ENCODE measurements at places on chromosomes 4 and X.

- DNase-seq = no peak
These were observed 8.9 kb downstream of the DGKQ start for GRCh38 chr4:964346-965025.

DNA sequence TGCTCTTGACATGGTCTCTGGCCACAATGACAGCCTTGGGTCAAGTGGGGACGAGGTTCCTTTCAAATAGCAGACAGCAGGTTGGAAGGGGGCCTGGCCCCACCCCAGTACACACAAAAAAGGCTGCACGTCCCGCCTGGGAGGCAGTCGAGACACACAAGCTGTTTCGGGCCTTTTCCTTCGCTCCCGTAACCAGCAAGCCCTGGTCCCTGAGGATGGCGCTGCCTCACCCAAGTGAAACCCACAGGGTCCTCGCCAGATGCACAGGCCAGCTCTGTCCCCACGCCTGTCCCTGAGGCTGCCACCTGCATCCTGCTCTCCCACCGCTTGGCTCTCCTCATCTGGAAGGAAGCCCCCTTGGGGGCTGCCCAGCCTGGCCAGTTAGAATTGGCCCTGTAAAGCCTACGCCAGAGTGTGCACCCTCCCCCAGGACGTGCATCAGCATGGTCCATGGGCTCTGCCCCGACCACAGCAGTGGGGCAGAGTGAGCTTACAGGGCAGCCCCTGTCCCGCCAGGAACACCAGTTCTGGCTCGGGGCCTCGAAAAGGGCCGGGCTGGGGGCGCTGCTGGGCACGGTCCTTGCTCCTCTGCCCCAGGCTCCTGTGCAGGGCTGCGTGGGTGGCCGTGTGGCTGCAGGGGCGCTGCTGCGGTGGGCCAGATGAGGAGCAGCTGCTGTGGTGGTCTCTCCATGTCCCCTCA lies 2.0 kb downstream of the CPLX1 start:
- no peak for DNase-seq

GRCh38 chrX:14922437-14922836 lies 49.2 kb downstream of the MOSPD2 start:
- DNase-seq = no peak

DNA sequence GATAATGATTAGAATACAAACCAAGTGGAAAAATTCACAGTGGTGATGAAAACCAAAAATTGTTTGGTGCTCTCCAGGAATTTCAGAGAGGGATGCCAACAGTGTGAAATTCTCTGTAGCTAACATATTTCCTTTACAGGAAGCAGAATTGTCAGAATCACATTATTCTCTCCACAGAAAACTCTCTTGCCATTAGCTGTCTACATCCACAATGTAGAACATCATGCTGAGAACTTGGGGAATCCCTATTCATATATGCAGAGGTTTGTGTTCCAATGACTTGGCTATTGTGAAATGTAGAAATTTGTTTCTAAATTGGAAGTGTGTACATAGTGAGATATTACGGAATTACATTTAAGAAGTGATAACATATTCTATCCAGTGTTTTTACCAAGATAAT lies 142.0 kb downstream of the PCDH7 start:
- no peak for DNase-seq

GRCh38 chr4:53646795-53647194 lies 55.5 kb upstream of the LNX1 start:
- DNase-seq = no peak

DNA sequence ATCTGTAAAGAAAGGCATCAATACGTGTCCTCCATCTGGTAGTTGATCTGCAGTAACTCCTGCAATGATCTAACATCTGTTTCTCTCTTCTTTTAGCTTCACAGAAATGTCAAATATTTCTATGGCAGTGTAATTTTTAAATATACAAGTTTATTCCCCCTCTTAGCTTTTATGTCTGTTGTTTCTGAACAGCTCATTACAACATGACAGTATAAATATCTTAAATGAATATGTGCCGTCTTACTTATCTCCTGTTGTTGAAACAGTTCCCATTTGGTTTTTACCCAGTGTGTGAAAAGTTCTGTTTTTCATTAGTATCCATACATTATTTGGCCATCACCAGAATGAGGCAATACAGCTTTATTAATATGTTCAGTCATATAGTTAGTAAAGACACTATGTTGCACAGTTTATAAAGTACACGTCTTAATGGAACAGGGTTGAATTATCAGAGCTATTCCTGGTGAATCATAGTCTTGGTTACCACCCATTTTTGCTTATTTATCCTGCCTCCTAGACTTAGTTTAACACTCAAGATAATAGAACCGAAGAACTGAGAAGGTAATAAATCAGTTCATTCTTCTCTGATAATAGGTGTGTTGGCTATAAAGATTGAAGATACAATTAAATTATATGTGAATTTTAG lies 321.6 kb downstream of the TENM3 start:
- DNase-seq = no peak

- no peak for DNase-seq
These were observed 574.3 kb upstream of the DIPK2B start for GRCh38 chrX:45774961-45775360.

- DNase-seq = no peak
These were observed 236.7 kb downstream of the FAT4 start for GRCh38 chr4:125551466-125551865.

DNA sequence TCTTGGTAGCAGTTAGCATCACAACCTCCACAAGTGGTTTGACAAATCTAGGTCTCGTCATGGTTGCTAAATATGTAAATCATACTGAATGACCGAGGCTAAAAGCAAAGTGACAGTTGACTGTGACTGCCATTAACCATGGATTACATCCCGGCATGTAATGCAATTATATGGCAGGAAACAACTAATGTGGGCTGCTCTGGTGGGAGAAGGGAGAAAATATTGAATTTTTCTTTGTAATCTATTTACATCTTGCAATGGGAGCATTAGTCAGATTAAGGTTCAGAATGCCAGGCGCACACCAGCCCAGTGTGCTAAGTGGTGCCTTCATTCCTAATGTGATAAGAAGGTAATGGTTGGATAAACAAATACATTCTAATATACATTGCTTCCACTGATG lies 35.8 kb downstream of the UNC5C start:
- DNase-seq = no peak

- no peak for DNase-seq
These were observed 23.8 kb upstream of the ARHGAP10 start for GRCh38 chr4:147707892-147708672.

DNA sequence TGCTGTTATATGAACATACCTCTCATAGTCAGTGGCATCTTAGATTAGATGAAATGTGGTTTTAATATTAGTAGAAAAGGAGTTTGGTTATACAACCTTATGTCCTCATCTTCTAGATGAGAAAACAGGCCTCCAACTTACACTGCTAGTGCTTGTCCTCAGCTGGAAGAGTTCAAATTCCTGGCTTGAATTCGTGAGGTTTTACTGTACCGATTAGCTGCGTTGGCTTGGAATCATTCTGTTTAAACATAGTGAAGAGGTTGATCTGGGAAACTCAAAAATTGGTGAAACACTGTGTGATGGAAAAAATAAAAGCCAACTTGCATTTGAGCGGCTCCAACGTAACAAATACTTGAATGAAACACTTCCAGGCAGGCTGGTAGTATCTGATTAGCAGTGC lies 81.0 kb downstream of the LNX1 start:
- DNase-seq = no peak

- DNase-seq = no peak
These were observed 5.9 kb downstream of the SOWAHB start for GRCh38 chr4:76892001-76892400.

DNA sequence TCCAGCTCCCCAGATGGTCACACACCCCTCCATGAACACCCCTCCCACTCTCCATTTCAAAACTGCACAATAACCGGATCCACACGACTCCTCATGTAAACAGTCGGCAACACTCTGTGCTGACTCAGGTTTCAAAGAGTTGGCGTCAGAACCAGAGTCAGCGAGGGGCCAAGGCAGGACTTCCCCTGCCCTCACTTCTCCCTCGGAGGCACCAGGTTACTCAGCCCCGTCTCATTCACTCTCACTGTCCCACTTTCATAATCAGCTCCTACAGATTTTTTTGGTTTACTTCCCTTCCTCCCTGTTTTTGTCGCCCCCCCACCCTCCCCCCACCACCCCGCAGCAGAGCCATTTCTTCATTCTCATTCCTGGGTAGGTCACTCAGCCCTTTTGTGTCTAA lies 2.7 kb upstream of the TIMP1 start:
- no peak for DNase-seq

- DNase-seq = no peak
These were observed 207.3 kb upstream of the VEGFC start for GRCh38 chr4:176999935-177000543.

DNA sequence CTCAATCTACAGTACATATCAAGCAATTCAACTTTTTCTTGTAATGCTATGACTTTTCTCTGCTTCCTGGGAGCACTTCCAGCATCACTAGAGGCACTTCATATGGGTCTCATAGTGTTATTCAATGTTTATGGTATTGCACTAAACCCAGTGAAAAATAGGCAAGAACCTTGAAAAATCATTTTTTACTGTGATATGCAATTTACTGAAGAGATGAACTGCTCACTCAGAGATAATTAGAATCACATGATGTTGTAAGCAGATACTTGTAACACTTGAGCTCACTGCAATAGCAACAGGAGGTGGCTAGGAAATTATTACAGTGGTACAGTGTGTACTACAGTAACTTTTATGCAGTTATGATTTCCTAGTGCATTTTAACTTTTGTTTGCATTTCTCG lies 93.3 kb downstream of the RASGEF1B start:
- no peak for DNase-seq

DNA sequence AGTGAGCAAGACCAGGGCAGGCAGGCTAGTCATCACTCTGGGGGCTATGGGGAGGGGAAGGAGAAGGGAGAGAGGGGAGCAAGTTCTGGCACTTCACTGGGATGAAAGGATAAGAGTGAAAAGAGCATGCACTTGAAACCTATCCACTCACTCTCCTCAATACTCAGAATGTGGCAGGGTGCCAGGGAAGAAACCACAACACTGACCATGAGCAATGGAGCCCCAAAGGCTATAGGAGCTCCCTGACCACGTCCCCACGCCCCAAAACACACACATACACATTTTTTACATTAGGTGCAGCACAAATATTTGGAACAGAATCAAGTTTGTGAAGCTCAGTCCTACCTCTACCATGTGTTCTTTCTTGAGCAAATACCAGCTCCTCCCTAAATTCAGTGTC lies 132.2 kb downstream of the IDS start:
- no peak for DNase-seq

DNA sequence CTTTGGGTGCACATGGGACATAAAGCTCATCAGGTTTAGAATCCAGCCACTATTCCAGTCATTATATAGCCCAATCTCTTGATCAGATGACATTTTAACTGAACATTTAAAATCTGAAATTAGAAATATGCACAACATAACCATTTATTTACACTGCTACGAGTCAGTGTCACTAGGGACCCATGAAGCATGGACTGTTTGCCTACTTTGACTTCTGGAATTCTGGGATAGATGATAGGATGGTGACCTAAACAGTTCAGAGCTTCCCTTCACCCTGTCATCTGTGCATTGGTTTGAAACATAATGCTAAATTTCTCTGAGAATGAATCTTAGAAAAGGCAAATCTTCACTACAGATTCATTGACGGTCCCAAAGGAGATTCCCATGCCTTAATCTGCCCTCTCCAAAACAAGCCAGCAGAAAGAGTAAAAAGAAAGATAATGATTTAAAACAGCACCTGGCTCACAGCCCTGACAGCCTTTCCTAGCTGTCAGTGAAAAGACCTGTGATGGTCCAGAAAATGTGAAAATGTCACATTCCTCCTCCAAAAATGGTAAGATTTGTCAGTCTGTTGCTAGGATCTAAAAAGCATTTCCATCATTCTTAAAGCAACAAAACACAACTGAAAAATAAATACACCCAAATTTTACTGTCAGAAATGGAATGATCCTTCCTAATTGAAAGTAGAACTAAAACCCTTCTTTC lies 18.9 kb upstream of the HERC3 start:
- no peak for DNase-seq

GRCh38 chrX:79444694-79445210 lies 77.6 kb upstream of the ITM2A start:
- no peak for DNase-seq

DNA sequence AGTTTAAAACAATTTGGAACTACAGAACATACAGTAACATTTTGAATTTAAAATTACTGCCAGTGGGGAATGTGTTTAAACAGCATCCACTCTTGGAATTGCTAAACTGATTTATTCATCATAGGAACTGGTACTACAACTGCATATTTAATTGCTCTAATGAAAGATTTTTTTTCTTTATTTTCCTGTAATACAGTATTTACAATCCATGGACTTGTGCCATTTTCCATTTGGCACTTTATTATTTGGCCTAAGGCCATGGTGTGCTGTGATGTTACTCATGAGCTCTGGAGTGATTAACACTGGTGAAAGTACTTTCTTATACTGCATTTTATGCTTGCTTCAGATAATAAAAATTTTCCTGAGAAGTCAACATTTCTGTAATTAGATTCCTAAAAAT lies 69.7 kb upstream of the NUDT6 start:
- no peak for DNase-seq

GRCh38 chrX:134520860-134521390 lies 61.0 kb downstream of the HPRT1 start:
- DNase-seq = peak; percentile 39

DNA sequence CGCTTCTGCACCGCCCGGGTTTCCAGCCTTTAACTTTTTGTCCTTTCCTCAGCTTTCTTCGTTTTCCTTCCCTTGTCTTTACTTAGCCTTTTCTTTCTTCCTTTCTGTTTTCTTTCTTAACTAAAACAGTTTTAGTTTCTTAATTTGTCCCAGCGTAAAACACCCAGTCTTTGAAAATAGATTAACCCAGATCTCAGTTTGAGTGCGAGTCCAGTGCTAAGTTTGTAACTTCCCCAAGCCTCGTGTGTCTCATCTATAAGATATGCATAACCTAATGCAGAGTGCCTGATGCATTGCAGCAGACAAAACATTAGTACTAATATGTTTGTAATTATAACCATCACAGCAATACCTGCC lies 460 bp upstream of the GEMIN8 start:
- no peak for DNase-seq

DNA sequence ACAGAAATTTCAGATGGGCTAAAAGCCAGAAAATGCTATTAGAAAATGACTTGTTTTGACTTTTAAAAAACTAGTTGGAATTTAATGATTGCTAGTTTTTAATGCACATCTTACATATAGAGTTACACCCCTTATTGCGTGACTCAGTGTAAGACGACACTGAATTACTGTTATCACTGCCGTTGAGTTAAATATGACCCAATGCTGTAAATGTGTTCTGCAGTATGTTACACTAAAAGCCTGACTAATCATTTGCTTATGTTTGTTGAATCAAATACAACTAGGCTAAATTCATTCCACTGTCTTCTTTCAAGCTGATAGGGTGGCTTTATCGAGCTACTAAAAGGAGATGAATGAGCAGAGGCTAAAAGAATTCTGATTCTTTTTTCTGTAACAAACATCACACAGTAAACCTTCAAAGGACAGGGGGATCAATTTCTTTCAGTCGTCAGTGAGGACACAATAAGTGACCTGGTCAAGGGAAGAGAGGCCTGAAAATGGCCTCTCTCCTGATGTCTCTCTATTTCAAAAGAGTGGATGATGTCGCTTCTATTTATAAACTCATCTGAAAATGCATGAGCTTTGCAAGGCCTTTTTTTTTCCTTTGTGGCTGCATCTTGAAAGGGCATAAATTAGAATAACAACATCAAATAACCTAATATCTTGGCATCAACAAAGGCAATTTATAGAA lies 142.2 kb upstream of the KCNIP4 start:
- no peak for DNase-seq
